ENCODE measurements at places on chromosomes 6 and 20. TPM values are rescaled to one million over a fixed set of nuclear protein-coding genes. Genes with fewer than 3 reads are reported as not detected.

GRCh38 chr6:104521176-104521575 lies 338.5 kb downstream of the HACE1 start:
- DNase-seq = no peak
- H3K4me3 ChIP-seq = no peak overlapping the region
- H3K27me3 ChIP-seq = peaks cover 5% of the 10 kb centered on the region
- peaks cover 4% of the 10 kb centered on the region for H3K4me1 ChIP-seq
- H3K27ac ChIP-seq = no peak overlapping the region

DNA sequence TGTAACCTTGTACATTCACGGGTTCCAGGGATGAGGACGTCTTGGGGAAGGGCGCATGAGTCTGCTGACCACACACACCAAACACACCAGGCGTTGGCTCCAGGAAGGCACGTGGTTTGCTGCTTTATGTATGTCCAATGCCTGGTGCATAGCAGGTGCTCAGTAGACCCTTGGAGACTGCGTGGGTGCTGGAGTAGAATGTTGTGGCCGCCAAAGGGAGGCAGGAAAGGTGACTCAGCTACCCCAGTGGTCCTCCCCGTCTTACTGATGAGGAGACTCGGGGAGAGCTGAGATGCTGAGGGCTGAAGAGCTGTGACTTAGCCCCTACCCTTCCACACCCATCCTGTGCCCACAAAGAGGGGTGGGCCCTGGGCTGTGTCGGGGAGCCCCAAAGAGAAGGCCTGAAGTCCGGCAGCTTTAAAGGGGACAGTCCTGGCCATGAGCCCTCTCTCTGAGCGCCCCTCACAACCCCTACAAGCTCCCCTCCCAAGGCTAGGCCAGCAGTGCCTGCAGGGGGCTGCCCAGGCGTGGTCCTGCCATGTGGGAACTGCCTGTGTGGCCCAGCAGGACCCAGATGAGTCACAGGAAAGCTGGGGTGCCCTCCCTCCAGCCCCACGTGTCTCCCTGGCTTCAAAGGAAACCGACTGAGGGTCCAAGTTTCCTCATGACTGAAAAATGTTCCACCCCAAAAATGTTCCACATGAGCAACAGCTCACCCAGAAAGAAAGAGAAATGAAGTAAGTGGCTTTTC lies 28.0 kb upstream of the PTGIS start:
- H3K36me3 ChIP-seq = no peaks in the 10 kb centered on the region
- H3K27ac ChIP-seq = no peak overlapping the region
- peaks cover 12% of the 10 kb centered on the region for H3K4me1 ChIP-seq
- DNase-seq = no peak
- H3K4me3 ChIP-seq = no peak overlapping the region

GRCh38 chr6:142666599-142667185 lies 278.3 kb downstream of the HIVEP2 start:
- no peak overlapping the region for H3K27ac ChIP-seq
- H3K36me3 ChIP-seq = peaks cover 6% of the 10 kb centered on the region
- no peak overlapping the region for H3K4me3 ChIP-seq
- peaks cover 8% of the 10 kb centered on the region for H3K4me1 ChIP-seq
- DNase-seq = no peak

DNA sequence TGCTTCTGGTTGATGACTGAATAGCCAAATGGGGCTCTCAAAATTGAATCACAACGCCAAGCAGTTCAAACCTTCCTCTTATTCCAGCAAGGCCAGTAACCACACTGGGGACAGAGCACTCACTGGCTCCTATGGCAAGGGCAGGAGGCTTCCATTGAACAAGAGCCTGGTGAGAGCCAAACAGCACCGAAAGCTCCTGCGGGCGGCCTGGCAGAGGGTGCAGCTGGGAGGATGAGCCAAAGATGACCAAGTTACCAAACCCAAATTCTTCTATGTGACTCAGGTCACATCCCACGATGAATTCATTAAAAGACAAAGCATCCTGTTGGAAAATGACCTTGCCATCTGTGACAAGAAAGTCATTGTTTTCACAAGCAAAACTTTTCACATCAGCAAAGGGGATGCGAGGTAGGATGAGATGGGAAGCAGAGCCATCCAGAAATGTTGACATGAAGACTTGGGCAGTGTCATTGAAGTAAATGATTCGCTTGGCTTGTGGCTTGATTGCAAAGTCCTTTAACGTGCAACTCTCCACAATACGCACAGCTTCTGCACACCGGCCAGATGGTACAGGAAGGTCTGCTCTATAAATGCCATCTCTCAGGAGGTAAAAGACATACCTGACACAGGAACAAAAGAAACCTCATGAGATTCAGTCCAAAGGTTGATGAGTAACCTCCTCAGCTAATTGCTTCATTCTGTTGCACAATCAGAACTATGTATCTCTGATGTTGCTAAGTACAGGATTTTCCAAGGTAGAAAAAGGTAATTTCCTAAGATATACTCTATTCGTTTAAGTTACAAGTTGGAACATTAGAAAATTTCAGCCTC lies 36.3 kb downstream of the ROS1 start:
- no peak overlapping the region for H3K27ac ChIP-seq
- no peak for DNase-seq
- H3K36me3 ChIP-seq = no peaks in the 10 kb centered on the region
- H3K27me3 ChIP-seq = peaks cover 15% of the 10 kb centered on the region
- H3K4me1 ChIP-seq = no peaks in the 10 kb centered on the region

DNA sequence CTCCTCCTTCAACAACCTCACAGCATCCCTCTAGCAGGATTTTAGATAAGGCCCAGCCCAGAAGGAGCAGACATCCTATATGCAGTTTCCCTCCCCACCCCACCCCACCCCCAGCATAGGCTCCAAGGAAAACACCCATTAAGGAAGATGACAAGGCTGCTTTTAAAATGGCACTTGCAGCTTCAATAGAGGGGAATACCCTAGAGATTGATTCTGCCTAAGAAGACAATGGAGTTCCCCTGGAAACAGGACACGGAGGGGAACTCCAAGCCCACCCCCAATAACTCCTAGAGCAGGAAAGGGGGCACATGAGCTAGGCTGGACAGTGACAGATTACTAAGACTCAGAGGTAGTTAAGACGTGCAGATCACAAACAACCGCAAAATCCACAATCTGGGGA lies 34.7 kb downstream of the CPNE5 start:
- H3K27ac ChIP-seq = no peak overlapping the region
- H3K4me1 ChIP-seq = no peaks in the 10 kb centered on the region
- H3K4me3 ChIP-seq = no peak overlapping the region
- no peaks in the 10 kb centered on the region for H3K36me3 ChIP-seq

ECT2L gene
- 0.11 TPM for polyA plus RNA-seq

Data from naive B cell (primary cell).